Effector CD8-positive, alpha-beta T cell (primary cell): ENCODE measurements at places on chromosomes 1 and 21.

DNA sequence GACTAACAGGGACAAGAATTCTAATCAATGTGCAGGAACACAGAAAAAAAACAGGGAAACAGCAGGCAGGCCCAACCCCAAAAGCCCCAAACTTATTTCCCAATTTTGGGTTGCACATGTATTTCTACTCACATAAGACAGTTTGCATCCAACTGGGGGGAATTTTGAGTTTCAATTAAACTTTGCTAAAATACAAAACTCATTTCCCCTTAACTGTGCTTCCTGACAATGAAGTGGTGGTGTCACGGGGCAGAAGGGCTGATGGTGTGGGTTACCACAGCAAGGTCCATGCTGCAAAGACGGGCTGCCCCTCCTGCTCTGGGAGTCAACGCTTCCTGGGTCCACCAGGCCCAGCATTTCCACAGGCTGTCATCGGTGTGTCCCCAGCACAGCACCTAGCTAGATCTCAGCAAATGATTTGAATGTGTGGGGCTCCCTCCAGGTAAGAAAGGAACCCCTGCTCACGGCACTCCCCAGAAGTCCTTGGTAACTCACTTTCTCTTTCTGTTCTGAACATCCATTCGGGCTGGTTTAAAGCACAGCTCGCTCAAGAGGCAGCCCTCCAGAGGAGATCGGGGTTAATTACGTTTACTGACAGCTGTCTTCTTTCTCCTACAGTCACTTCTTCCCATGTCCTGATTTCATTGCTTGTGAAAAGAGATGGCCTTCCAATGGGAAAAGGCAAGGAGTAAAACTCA, 27.4 kb downstream of the HIVEP3 start:
- DNase-seq = peak; percentile 7

DNA sequence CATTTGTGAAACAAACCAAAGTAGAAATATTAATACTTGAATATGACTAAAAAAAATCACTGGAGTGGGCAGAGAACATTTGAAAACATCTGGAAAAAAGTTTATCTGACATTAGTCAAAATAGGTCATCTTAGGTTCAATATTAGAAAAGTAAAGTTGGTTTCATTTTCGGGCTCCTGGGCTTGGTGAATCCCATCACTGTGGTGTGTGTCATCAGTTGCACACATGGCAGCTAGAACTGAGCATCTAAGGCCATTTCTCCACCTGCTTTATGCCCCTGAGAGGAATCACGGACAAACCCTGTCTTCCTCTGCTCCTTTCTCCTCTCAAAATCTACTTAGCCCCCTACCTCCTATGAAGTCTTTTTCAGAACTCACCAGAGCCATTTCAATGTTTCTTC, 5.4 kb downstream of the HSD11B1 start:
- DNase-seq = no peak

GRCh38 chr21:42337830-42338728, 12.7 kb downstream of the TFF2 start:
- peak; percentile 74 for DNase-seq

DNA sequence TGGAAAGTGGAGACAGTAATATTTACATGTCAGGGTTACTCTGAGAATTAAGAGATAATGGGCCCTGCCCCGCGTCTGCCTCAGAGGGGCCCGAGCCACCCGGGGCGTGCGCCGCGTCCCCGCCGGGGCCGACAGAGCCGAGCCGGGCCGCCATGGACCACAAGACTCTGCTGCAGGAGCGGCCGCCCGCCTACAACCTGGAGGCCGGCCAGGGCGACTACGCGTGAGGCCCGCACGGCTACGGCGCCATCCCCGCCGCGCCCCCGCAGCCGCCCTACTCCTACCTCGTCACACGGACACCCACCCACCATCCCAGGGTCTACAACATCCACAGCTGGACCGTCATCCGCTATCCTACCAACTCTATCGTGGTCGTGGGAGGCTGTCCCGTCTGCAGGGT, 35.1 kb upstream of the LRRC39 start:
- DNase-seq = no peak

GRCh38 chr1:172287208-172287607, 133.3 kb upstream of the C1orf105 start:
- no peak for DNase-seq

GRCh38 chr1:32774950-32775634, 42.1 kb downstream of the YARS1 start:
- no peak for DNase-seq

- DNase-seq = no peak
Measured at GRCh38 chr1:204711103-204711946, 25.8 kb upstream of the LRRN2 start.

- DNase-seq = no peak
Measured at GRCh38 chr1:31315902-31316301, 19.1 kb downstream of the ZCCHC17 start.

DNA sequence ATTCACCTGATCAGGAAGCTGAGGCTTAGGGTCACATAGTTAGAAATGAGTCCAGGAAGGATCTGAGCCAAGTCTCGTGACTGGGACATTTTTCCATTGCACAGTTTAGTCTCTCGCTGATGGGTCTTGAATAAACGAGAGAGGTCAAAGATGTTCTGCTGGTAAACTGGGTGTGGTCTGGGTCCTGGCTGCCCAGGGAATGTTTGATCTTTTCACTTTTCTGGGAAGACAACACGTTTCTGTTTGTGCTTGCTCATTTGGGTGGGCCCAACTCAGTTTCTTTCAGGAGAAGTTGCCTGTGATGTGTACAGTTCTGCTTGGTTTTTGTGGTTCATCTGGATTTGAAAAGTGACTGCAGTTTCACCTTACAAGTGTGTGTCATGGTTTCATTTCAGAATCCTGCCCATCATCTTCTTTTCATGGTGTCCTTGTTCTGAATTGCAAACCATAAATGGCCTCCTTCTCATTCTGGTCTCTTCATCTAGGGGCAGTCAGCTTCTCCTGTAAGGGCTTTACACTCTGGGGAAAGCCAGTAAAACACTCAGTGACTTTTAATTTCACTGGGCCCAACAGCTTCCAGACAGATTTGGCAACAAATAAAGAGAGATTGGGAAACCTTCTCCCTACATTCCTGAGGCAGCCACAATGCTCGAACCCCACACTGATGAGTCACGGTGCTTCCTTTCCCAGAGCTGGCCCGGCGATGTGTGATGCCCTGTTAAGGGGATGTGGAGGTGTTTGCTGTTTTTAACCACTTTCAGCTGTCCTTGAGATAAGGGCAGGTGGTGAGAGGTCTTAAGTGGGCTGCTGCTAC, 7.2 kb upstream of the TACSTD2 start:
- no peak for DNase-seq

GRCh38 chr1:179042700-179043099, 17.0 kb downstream of the FAM20B start:
- DNase-seq = no peak

- no peak for DNase-seq
Measured at GRCh38 chr1:24134376-24134775, 8.6 kb downstream of the IL22RA1 start.

DNA sequence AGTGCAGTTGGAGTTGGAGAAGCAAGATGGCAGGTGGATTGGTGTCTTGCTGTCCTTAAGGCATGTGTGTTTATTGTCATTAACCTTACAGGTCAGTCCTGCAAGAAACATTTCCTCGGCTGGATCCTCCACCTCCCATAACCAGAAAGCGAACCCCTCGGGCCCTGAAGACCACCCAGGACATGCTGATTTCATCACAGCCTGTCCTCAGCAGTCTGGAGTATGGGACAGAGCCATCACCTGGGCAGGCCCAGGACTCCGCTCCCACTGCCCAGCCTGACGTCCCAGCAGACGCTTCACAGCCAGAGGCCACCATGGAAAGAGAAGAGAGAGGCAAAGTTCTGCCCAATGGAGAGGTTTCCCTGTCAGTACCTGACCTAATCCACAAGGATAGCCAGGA, 1.6 kb downstream of the C1orf226 start:
- no peak for DNase-seq

DNA sequence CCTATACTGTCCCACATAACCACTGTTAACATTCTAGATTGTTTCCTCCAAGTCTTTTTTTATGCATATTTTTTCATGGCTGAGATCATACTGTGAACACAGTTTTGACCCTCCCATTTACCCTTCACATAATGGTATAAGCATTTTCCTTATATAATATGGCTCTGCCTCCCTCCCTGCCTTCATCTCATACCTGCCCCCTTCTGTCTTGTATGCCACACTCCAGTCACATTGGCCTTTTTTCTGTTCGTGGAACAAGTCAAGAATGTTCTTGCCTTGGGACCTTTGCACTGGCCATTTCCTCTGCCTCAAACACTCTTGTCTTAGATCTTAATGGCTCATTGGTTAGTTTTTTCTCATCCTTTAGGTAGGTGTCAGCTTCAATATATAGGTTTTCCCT, 24.3 kb upstream of the ELAVL4 start:
- DNase-seq = no peak

DNA sequence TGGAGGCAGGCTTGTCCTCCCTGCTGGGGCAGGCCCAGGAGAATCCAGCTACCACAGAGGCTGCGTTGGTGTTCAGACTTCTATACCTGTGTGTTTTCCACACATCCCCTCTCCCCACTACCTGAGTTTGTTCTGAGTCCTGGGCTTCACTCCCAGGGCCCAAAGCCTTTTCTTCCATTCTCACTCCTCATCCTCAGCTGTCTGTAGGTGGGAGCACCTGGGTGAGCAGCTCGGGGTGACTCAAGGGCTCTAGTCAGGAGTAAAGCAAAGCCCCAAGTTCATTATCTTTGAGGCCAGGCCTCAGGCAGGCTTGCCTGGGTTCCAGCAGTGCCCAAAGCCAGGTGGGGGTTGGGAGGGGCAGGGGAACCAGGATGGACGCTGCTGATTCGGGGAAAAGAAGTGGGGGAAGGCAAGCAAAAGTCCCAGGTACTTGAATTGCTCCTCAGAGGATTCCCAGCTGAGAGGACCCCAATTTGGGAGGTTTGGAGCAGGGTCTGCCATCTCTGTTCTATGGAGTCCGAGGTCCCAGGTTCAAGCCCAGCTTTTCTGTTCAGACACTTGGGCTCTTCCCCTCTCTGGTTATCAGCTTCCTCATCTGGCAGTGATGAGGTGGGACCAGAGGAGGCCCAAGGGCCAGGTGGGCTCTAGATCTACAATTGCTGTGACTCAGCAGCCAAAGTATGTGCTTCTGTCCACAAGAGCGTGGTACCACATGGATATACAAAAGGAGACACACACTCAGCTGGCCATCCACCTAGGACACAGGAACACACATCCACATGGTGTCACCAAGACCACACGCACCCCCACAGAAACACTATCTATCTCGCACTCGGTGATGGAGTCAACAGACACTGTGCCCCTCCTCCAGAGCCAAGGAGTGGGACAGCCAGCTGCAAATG, 5.8 kb upstream of the PTPN7 start:
- no peak for DNase-seq

GRCh38 chr1:41702771-41703170, 216.0 kb downstream of the HIVEP3 start:
- no peak for DNase-seq

GRCh38 chr1:182927693-182928433, 25.1 kb downstream of the SHCBP1L start:
- no peak for DNase-seq

DNA sequence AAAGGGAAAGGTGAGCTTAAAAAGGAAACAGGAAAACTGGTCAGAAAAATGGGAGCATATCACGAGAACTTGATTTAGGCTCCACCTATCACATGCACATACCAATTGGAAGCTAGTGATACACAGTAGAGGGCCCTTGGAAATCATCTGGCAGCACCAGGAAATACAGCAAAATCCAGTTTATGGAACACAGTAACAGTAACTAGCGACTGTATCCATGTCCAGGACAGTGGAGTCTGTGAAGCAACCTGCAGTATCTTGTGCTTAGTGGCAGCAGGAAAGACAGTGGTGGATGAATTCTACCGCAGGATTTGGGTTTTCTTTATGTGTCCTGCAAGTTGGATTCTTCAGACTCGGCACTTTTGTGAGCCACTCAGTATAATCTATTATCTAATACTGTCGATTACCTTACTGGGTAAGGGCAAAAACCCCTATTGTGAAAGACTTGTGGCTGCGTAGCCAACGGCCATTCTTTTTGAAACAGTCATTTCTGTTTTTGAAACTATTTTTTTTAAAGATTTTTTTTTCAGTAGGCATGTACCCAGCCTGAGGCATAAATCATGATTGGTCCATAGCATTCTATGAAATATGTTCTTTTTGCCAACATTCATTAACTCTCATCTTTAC, 1.6 kb upstream of the KDM4A start:
- DNase-seq = no peak

- DNase-seq = no peak
Measured at GRCh38 chr1:248416226-248416625, 13.4 kb downstream of the OR2T1 start.

DNA sequence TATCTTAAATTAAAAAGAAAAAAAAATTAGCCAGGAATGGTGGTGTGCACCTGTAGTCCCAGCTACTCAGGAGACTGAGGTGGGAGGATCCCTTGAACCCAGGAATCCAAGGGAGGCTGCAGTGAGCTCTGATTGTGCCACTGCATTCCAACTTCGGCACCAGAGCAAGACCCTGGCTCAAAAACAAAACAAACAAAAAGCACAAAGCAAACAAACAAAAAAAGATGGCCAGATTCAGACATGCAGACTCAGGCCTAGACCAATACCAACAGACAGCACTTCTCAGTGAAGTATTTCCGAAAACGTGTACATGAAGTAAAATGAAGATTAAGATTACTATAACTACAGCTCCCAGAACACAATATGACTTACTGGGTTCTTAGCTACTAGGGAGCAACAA, 10.6 kb downstream of the SLC35D1 start:
- no peak for DNase-seq

- no peak for DNase-seq
Measured at GRCh38 chr21:42794551-42794950, 84.8 kb downstream of the WDR4 start.

DNA sequence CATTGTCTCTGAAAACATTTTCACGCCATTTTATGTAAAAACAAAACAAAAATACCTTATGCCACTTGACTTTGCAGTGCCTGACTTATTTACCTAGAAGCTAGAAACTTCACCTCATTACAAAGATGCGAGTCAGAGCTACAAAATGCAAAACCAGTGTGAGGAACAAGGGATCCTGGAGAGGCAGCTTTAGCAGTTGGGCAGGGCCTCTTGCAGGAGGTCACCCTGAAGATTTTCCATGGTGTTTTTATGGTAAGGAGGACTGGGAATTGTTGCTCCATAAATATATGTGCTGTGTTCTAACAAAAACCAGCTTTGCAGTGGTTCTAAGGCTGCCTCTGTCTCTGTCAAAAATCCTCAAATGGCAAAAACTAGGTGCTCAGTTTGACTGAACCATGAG, 36.4 kb upstream of the TARBP1 start:
- no peak for DNase-seq

DNA sequence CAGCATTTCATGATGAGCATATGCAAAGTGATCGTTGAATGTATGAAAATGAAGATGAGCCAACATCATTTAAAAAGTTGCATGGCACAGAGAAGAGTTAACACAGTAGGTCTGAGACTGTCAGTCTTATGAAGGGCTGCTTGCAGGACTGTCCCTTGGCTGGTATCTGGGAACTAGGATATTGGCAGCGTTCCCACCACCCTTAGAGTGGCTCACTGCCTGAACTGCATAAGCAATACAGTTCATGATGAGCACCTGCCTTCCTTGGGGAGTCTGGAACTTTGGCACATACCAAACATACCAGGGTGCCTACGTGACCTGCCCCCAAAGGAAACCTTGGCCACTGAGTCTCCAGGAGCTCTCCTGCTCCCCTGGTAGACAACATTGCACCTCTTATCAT, 161.8 kb downstream of the DSCAM start:
- no peak for DNase-seq
